ENCODE measurements at places on chromosomes 5 and 9. TPM values are rescaled to one million over a fixed set of nuclear protein-coding genes. Genes with fewer than 3 reads are reported as not detected.

GRCh38 chr9:115456515-115456914 lies 338.6 kb upstream of the TNC start:
- DNase-seq, result no peak

DNA sequence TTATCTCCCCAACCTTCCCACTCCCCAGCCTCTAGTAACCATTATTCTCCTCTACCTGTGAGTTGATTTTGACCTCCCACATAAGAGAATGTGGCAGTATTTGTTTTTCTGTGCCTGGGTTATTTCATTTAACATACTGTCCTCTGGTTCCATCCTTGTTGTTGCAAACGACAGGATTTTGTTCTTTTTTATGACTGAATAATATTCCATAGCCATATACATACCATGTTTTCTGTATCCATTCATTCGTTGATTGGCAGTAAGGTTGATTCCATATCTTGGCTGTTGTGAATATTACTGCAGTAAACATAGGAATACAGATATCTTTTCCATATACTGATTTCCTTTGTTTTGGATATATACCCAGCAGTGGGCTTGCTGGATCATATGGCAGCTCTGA lies 20.8 kb downstream of the GPBP1 start:
- DNase-seq, result no peak

- DNase-seq, result no peak
These were observed 7.5 kb upstream of the REEP5 start for GRCh38 chr5:112929336-112930081.

GRCh38 chr5:15020736-15021135 lies 149.2 kb upstream of the ANKH start:
- no peak for DNase-seq

- no peak for DNase-seq
These were observed 516.1 kb downstream of the ANXA1 start for GRCh38 chr9:73667749-73668148.

DNA sequence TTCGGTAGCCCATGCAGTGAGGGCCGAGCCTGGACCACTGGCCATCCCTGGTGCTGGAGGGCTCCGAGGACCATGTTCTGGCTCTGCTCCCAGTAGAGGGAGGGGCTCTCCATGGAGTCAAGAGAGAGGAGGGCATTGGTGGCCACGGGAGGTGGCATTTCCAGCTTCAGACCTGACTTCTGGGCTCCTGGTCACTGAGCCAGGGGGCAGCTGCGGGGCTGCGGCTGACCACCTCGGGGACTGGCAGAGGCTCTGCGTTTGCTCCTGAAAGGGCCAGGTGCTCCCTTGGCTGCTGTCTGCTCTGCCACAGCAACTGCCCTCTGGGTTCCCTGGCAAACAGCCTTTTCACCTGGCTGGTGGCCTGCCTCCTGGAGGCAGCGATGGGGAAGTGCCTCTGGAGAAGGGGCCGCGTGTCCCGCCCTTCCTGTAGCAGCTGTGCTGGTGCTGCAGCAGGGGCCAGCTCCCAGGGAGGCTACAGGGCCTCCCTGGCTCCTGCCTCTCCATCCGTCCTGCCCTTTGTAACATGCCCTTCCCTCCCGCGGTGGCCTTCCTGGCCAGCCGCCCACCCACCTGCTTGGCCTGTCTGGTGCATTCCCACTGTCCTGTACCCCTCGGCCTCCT lies 144.6 kb downstream of the CACNA1B start:
- no peak for DNase-seq

ARSK gene
- total RNA-seq, result 2.3 TPM

DNA sequence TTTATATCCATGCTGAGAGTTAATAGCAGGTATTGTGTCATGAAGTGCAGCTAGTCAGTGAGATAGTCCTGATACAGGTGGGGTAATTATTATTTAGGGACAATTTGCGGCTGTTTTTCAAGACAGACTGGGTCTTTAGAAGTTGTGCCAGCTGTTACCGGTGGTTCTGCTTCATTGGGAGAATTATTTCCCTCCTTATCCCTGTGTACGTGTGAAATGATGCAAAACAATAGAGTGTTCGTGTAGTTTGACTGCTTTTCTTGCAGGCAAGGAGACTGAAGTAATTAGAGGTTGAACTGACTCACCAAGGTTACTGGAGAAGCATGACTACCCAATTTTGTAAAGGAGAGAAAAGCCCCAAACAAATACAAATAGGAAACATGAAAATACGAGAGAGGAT lies 101.7 kb downstream of the ARRDC3 start:
- no peak for DNase-seq

HTR4 gene
- 1.6 TPM for total RNA-seq

DNA sequence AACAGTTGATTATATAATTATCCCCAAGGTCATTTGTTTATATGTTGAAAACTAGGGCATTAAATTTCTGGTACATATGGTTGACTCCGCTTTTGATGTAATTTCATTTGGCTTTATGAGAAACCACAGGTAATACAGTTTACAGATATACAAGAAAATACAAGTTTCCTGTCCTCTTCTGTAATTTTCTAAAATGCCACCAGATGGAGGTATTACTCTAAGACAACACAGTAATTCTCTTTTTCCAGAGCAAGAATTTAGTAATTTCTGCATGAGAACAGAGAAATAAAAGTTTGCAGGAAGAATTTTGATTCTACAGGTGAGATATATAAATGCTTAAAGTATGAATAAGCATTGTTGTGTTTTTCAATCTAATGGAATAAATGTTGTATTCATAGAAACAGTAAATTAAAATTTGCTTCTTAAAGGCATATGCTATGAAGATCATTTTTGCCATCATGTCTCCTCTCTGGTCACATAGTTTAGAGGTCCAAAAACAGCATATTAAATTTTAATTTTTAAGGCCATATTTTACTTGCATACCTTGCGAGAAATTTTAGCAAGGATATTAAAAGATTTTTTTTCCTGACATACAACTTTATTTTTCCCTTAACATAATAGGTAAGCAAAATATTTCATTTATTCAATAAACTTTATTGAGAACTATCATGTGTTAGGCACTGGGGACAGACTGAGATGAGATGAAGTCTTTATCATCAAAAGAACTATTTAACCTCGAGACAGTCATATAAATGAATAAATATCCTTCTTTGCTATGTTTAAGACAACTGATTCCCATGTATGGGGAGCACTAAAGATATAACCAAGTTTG lies 22.7 kb downstream of the CHD1 start:
- no peak for DNase-seq

GLRA1 gene
- not detected for total RNA-seq

DNA sequence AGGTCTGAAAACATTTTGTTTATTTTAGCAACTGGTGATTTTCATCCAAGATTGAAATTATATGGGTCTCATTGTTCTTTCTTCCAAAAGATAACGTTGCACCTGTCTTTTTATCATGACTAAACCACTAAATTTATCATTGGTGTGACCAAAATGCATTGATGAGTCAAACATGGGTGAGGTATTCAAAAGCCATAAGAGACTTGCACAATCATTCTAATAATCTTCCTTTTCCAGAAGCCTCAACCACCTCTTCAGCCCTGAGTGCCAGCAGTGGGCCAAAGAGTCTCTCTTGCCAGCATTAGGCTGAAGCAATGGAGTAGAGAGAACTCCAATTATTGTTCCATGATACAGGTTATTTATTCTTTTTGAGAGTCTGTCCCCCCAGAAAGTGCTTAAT lies 198.9 kb downstream of the LURAP1L start:
- DNase-seq, result no peak

IL9 gene
- total RNA-seq, result not detected

- no peak for DNase-seq
These were observed 33.2 kb downstream of the MRPS27 start for GRCh38 chr5:72286798-72287197.

DNA sequence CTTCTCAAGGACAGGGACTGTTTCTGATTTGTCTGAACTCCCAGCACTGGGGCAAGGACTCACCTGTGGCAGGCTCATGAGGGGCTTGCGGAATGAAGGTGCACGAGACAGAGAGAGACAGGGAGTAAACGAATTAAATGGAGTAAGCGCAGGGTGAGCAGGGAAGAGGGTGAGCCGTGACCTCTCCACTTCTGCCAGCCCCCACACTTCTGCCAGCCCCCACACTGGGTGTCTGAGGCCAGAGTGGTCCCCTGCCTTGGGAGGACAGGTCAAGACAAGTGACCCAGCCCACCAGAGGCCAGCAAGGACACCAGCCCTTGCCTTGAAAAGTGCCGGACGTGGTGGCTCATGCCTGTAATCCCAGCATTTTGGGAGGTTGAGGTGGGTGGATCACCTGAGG lies 37.2 kb downstream of the DAB2IP start:
- DNase-seq, result no peak

DNA sequence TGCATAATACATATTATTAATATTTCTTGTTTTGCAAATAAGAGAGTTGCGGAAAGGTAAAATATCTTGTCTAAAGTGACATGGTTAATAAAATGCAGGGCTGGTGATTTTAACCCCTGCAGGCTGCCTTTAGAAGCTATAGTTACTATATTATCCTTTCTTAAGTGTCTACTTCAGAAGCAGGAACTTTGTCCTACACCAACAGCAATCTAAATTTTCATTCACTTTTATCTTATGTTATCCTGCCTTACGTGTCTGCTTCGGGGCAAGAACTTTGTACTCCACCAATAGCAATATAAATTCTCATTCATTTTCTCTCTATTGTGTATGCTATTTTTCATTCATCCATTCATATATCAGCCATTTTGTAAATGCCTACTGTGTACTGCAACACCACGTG lies 719.5 kb downstream of the TLR4 start:
- DNase-seq, result no peak

- DNase-seq, result no peak
These were observed 46.8 kb upstream of the NRARP start for GRCh38 chr9:137348769-137349470.

- DNase-seq, result no peak
These were observed 102.9 kb downstream of the MARCHF11 start for GRCh38 chr5:16076657-16077056.

- DNase-seq, result no peak
These were observed 74.7 kb downstream of the ARHGAP26 start for GRCh38 chr5:142844866-142845265.

DNA sequence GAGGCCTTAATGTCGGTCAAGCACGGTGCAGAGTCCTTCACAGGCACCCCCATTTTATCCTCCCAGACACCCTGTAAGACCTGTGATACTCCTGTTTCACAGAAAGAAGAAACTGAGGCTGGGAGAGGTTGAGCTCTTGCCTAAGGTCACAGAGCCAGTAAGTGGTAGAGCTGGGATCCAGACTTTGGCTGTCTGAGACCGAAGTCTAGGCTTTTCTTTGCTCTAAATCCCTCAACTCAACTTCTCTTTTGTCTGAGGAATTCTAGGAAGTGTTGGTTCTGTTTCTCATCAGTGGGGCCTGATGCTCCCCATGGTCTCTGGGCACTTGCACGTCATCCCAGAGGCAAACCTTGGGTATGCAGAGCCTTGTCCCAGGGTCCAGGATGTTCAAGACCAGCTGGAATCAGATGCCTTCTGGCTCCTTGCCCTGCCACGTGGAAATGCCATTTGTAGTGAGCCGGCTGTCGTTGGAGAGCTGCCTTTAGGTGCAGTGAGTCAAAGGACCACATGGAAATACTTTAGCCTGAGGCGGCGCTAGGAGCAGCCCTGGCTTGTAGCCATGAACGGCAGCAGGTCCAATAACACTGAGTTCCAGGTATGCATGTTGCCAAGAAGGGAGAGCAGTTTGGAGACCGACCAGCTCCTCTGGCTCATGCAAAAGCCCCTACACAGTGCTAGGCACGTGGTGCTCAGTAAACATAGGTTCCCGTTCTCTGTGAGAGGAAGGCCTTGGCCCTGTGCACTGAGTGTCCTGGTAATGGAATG lies 9.2 kb downstream of the DCANP1 start:
- DNase-seq, result peak; percentile 80

OLFM1 gene
- total RNA-seq, result 10.8 TPM

- DNase-seq, result no peak
These were observed 13.1 kb upstream of the ATP6V1G1 start for GRCh38 chr9:114574438-114574837.

DNA sequence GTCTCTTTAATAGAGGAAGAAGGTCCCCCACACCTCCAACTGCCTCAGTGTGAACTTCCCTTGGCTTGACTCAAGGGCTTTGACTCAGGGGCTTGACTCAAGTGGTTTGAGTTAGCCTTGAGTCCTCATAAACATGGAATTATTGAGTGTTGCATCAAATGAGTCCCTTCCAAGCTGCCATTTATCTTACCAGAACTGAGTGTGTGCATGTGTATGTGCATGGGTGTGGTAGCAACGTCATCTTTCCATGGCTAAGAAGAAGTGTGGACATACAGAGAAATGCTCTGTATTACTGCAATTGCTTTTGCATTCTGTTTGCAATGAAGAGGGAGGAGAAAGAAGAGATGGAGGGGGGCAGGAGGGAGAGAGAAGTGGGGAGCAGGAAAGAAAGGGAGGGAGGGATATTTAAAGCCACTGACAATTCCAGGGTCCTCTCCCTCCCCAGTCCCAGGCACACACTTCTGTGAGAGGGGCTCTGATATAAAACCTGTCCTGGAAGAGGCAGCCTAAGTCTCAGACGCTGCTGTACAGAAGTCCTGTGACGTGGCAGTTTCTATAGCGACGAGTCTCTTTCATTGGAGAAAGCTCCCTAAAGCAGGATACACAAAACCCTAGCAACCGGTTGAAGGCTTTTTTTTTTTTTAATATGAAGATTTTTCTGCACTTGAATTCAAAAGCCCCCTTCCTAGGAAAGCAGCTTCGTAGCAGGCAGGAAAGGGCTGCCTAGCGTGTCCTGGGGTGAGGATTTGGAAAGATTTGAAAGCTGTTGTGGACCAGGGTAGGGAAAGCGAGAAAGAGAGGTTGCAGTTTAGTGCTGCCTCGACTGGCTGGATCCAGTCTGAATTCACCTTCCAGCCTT lies 93.3 kb upstream of the MAP1B start:
- no peak for DNase-seq

LCN15 gene
- total RNA-seq, result 2.8 TPM

DNA sequence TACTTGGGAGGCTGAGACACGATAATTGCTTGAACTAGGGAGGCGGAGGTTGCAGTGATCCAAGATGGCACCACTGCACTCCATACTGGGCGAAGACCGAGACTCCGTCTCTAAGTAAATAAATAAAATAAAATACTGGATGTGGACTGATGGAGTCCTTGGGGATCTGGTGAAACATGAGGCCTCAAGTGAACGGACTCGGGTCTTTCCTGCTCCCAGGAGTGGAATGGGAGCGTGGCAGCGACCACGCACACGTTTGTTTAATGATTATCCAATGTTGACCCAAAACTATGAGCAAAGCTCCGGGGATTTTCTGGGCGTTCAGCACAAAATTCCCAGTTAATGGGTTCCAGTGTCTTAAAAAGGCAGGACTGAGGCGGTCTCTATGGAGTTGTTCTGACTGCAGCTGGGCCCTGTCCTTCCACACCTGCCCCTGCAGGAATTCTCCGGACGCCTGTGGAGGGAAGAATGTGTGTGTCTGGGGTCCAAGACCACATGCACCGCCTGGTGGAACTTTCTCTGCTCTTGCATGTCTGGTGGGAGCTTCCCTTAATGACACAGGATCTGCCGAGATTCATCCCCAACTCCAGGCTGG lies 26.6 kb downstream of the NEK6 start:
- peak; percentile 58 for DNase-seq

GRCh38 chr9:34663303-34663605 lies 797 bp upstream of the CCL27 start:
- no peak for DNase-seq

Data from heart left ventricle (tissue), 16 donors.